ENCODE measurements at places on chromosomes 1 and 21.
A peak's percentile ranks its signal among the peaks of the same experiment; 100 is the strongest.

- peak; percentile 4 for DNase-seq
Measured at GRCh38 chr1:101769520-101769919, 227.2 kb downstream of the OLFM3 start.

- DNase-seq = no peak
Measured at GRCh38 chr1:11682287-11682771, 1.4 kb upstream of the MAD2L2 start.

DNA sequence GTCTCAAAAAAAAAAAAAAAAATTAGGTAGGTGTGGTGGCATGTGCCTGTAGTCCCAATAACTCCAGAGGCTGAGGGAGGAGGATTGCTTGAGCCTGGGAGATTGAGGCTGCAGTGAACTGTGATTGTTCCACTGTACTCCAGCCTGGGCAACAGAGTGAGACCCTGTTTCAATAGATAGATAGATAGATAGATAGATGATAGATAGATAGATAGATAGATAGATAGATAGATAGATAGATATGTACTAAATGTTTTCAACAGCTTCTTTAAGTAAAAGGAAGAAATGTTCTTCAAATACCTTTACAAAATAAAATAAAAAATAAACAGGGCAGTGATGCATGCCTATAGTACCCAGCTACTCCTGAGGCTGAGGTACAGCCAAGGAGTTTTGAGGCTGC is 9.8 kb downstream of the KIF1B start:
- DNase-seq = no peak

DNA sequence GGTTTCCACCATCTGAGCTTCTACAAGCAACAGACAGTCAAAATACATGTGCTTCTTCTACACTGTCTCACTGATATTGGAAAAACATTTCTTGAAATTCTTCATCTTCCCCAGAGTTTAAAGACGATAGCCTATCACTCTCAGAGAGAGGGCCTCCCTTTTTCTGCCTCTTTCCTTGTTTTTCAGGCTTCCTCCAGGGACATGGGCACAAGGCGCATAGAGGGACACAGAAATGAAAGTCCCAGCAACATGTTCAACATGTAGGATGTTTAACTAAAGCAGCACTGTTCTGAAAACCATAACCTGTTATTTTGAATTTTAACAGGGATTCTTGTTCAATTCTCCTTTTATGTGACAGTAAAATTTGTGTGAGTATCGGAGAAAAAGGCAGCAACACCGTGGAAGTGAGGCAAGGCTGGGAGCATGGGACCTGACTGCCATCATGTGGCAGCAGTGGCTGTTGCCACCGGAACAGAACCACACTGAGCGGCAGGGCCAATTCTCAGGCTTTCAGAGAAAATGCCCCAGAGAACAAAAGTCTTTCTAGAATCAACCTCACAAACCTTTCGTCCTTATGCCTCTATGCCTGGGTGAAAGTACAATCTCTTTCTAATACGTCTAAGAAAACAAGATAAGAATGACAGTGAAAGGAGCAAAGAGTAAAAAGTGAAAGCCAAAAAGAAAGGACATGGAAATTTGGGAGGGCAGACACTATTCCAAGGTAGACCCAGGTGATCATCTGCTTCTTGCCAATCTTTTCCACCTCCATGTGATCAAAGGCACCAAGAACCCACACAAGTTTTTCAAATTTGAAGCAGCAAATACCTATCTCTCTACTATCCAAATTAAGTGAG is 54.5 kb downstream of the PCNX2 start:
- peak; percentile 41 for DNase-seq

GRCh38 chr1:153534226-153534924 is 1.4 kb downstream of the S100A6 start:
- DNase-seq = no peak

- DNase-seq = no peak
Measured at GRCh38 chr1:208222376-208223126, 21.6 kb downstream of the PLXNA2 start.

- peak; percentile 90 for DNase-seq
Measured at GRCh38 chr1:158248118-158248517, 6.1 kb upstream of the CD1A start.

DNA sequence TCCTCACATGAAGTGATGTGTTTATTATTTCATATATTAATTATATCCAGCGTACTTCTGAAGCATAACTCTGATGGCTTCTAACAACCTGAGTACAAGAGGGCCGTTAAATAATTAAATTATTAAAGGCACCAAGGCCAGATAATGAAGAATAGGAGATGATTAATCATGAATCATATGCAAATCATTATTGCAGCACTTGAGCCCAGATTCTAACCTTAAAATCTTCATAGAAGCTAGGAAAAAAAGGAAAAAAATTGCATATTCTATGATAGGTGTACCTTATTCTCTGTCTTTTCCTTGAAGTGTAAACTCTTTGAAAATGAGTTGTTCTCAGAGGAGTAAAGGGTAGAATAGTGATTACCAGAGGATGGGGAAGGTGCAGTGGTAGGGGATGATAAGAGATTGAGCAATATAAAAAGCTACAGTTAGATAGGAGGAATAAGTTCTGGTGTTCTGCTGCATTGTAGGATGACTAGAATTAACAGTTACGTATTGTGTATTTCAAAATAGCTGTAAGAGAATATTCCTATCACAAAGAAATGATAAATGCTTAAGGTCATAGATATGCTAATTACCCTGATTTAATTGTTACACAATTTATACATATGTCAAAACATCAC is 51.1 kb downstream of the SWT1 start:
- no peak for DNase-seq

DNA sequence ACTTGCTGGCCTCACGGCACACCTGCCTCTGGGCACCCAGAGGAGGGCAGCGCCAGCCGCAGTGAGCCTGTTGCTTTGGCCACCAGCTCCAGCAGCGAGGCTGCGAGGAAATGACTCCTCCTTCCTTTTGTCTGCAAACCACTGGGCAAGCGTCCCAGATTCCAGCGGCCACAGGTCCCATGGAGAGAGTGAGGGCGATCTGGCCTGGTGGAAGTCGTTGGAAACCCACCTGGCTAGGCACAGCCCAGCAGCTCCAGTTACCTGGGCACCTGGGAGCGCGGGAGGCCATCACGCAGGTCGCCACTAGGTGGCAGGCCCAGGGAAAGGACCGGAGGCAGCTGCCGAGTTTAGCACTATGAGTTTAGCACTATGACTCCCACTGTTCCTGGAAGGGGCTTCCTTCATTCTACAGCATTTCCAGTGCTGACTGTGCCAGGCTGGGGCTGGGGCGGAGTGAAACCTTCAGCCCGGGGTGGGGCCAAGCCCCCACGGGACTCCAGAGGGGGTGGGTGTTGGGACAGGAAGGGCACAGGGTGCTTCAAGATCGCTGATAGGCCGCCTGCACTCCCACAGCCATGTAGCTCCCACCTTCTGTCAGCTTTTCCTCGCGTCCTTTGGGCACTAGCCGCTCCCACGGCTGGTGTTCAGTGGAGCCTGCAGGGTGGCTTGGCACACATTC is 1.1 kb upstream of the ESPN start:
- peak; percentile 32 for DNase-seq

DNA sequence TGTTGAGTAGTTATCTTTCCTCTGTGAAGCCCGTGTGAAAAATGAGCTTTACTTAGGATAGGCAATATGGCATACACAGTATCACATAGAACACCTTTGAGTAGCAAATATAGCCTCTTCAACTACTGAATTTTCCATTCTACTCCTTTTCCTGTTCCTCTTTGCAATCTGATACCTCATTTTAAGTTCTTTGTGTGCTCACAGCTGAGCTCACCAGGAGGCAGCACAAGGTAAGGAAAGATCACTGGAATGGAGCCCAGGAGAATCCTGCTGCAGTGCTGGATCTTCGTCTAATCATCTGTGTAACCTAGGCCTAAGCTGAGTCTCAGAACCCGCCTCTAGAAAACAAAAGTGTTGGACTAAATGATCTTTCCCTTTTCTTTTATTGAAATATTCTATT is 171.0 kb downstream of the LRRC40 start:
- DNase-seq = no peak

DNA sequence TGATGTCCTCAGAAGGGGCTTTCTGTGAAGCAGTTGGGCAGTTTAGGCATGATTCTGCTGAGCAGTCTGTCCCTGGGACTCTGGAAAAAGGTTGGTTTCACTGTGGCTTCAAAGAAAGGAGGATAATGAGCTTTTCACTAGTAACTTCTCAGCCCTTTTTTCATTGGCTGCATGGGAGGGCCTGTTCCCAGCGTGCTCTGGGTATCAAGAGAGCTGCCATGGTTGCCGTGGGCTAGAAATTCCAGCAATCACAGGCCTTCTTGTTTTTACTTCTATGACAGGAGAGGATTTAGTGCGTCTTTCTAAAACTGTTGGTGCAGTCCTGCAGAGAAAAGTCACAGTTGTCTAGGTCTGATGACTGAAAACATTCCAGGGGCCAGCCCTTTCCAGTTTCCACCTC is 7.2 kb downstream of the SZRD1 start:
- no peak for DNase-seq

DNA sequence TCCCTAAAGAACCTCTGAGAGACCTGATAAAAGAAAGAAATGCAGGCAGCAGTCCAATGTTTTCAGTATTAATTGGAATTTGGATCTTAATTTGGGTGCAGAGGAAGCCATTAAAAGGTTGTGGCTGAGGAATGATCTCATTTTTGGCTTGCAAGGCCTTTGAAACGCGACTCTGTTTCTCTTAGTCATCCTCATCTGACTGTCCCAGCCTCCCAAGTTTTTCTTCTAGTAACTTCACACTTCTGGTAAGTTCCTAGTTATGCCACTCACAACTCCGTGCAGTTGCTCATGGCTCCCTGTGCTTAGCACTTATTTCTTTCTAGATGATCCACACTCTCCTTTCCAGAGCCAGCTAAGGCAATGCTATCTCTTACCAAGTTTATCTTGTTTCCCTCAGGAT is 147.4 kb upstream of the USP24 start:
- DNase-seq = peak; percentile 18

GRCh38 chr1:159223004-159223403 is 18.3 kb downstream of the ACKR1 start:
- no peak for DNase-seq

- no peak for DNase-seq
Measured at GRCh38 chr1:116743535-116743934, 10.7 kb upstream of the CD2 start.

- DNase-seq = no peak
Measured at GRCh38 chr1:30511563-30511962, 211.8 kb downstream of the MATN1 start.

DNA sequence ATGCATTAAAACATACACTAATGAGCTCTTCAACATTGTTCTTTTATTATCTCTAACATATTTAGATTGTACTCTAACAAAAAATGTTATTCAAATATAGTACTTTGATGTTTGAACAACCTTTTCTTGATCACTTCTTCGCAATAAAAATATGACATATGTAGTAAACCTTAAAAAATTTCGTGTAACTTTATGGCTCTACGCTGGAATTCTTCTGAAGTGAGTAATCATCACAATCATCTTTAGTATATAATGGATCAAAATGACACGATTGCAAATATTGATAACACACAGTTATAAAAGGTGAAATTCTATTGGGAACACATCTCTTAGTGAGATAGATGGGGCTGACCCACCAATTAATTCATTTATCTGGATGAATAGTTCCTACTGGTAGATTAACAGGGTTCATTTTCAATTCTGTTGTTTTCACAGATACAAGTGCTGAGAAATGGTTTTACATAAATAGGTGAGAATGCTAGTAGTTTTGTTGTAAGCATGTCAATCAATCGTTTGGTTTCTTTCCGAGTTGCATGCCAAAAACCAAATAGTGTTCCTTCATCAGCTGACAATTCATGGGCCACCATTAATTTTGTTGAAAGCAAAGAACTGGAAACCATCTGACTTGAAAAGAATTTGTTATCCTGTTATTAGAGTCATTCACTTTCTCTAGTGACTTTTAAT is 1.5 kb upstream of the ZMPSTE24 start:
- no peak for DNase-seq

DNA sequence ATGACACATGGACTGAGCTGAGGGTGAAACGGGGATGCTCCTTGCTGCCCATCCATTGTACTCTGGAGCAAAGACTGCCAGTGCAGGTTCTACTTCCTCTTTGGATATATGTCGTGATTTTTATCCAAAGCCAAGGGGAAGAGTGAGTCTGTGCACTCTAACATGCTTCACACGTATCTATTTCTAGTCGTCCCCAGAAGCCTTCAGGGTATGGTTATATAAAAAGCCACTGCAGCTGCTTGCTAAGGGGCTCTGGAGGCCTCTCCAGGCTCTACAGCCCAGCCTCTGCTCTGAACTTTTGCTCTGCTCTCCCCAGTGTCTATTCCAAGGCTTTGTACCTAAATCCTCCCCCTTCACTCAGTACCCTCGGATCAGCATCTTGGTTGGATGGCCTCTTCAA is 20.1 kb downstream of the PAFAH2 start:
- no peak for DNase-seq

DNA sequence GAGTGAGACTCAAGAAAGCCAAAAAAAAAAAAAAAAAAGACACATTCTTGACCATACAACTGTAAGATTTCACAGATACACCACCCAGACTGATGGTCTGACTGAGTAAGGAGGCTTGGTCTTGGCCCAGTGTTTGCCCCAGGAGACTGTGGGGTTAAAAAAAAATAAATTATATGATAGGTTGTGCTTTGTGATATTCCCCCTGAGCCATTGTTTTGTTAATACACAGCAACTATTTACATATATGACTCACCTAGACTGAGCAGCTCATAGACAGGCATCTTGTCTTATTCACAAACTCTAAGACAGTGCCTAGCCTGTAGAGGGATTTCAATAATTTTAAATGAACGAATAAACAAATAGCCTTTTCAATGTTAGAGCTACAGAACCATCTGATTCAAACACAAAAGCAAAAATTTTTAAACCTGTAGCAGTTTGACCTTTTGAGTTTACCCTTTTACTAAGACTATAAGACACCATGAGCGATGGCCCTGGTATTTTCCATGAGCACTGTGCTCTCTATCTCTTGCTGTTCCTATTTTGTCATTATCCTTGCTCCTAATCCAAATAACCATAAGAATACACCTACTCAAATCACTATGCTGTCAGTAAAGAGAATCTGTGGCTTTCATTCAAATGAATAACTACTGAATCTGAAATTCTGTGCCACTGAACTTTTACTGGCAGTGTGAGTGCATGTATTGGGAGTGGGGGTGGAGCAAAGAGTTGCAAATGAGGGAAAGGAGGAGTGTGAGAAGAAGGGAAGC is 199.4 kb upstream of the PTBP2 start:
- no peak for DNase-seq
